Cardiac muscle cell (in vitro differentiated cells and primary cell): ENCODE measurements at places on chromosomes 2 and 18. TPM values are rescaled to one million over a fixed set of nuclear protein-coding genes. Genes with fewer than 3 reads are reported as not detected.

DNA sequence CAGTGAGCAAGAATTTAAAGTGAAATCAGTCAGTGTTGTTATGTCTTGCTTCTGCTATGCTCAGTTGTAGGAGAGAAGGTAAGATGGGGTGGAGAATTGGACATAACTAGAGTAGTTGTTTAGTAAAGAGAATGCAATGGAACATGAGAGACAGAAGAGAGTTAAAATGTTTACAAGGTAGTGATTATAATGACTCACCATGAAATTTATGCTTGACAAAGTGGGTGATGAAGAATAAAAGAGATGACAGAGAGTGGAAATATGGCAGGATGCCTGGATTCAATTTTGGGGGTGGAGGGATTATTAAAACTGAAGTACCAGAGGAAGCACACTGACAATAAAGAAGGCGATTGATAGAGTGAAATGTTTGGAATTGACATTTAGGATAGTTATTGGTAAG lies 10.6 kb downstream of the SCG2 start:
- DNase-seq = no peak

DNA sequence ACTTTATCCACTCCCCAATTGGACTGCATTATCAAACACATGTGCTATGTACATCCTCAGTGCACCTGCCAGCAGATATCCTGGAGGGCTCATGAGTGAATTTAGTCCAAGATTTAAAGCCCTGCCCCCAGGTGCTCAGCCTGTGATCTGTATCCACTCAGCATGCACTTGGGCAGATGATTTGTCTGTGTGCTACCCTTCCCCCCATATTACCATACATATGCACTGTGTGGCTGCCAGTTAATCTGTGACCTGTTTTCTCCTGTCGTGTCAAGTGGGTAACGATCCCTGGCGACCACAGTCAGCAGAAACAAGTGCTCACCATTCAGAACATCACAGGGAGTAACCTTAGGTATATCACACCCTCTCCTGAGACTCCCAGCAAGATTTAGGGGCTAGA lies 10.2 kb downstream of the NAGK start:
- DNase-seq = no peak

DNA sequence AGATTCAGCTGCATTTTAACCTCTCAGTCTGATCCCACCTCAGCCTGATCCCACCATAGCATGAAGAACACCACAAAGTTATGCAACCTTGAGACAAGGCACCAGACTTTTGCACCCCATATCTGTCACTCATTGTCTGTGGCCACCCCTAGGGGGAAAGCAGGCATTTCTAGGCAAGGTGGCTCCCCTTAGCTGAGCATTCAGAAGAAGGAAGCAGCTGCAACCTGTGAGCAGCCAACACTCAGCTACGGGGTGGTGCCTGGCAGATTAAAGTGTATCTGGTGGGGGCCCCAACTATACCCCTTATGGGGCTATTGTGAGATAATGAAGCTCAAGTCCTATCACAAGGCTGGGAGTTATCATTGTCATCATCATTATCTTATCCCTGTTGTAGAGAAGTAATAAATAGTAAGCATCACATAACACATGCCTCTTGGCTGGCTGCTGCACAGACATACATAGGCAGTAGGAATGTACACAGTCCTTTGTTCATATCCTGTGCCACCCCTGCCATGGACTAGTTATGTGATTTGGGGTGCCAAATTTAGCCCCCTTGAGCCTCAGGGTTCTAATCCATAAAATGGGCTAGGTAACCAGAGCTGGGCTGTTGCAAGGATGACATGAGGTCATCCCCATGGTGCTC lies 20.6 kb upstream of the TMEM163 start:
- DNase-seq = no peak

GRCh38 chr2:99187011-99187410 lies 6.0 kb downstream of the MRPL30 start:
- no peak for DNase-seq

DNA sequence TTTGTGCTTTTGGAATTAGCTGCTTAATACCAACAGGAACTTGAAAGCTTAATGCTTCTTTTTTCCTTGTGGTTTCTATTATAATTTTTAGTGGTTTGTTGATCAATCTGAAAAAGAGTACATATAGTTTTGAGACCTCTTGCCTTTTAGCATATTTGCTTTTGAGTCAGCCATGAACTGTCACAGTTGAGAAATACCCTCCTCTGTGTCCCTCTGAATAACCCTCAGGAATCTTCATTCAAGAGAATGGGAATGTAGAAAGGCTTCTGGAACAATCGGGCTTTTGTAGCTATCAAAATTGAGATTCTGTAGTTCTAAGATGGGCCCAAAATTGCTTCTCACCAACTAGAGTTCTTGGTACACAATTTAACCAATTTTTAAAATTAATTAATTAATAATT lies 451.1 kb upstream of the TRIB2 start:
- no peak for DNase-seq

- DNase-seq = peak; percentile 75
Measured at GRCh38 chr2:46010925-46011490, 286.2 kb upstream of the EPAS1 start.

DNA sequence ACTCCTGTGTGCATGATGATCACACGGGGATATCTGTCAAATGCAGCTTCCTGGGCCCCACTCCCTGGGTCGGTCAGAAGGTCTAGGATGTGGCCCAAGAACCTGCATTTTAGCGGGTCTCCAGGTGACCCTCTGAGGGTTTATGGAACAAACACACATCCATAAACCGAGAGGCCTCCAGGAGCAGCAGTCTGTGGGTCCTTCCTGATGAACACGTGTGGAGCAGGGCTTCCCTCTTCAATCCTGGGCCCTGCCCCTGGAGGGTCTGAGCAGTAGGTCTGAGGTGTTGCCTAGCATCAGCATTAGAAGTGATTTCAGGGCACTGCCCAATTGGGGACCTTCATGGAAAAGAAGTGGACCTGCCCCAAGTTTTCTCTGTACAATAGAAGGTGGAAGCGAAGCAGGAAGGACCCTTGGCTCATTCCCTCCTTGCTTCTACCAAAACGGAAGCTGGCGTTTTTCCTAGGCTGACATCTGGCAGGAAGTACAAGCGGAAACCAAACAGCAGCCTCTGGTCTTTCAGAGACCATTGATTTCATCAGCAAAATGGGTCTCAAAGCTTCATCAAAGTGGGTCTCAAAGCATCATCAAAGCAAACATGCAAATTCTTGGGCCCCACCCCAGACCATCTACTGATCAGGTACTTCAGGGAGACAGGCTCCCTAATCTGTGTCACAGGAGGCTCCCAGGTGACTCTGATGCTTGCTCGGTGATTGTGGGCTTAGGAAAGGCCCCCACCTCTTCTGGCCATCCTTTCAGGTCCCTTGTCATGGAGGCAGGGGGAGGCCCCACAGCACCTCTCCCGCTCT lies 30.7 kb downstream of the INO80C start:
- DNase-seq = peak; percentile 53

DNA sequence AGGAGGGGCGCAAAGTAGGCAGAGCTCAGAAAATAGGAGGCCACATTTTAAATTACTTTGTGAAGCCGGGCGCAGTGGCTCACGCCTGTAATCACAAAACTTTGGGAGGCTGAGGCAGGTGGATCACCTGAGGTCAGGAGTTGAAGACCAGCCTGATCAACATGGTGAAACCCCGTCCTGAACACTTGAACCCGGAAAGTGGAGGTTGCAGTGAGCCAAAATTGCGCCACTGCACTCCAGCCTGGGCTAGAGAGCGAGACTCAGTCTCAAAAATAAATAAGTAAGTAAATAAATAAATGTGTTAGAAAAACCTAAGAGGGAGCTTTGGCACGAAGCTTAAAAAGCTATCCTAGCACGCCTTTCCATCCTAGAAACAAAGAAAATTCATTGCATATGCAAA lies 105.5 kb downstream of the TFCP2L1 start:
- DNase-seq = no peak

- DNase-seq = peak; percentile 63
Measured at GRCh38 chr2:241559323-241560161, 997 bp downstream of the BOK start.

GRCh38 chr2:11065833-11066485 lies 89.3 kb upstream of the SLC66A3 start:
- DNase-seq = no peak

DNA sequence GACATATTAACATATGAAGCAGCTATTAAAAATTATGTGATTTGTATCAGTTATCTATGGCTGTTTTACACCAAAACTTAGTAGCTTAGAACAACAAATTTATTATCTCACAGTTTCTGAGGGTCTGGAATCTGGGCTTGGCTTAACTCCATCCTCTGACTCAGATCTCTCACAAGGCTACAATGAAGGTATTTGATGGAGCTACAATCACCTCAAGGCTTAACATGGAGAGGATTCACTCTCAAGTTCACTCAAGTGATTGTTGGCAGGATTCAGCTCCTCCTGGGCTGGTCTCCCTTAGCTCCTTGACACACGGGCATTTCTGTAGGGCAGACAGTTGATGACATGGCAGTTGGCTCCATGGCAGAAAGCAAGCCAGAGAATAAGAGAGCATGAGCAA lies 133.0 kb upstream of the SLC14A2 start:
- no peak for DNase-seq

- DNase-seq = no peak
Measured at GRCh38 chr18:77062518-77063003, 70.0 kb downstream of the MBP start.

- DNase-seq = no peak
Measured at GRCh38 chr2:10159086-10159485, 36.5 kb downstream of the RRM2 start.

DNA sequence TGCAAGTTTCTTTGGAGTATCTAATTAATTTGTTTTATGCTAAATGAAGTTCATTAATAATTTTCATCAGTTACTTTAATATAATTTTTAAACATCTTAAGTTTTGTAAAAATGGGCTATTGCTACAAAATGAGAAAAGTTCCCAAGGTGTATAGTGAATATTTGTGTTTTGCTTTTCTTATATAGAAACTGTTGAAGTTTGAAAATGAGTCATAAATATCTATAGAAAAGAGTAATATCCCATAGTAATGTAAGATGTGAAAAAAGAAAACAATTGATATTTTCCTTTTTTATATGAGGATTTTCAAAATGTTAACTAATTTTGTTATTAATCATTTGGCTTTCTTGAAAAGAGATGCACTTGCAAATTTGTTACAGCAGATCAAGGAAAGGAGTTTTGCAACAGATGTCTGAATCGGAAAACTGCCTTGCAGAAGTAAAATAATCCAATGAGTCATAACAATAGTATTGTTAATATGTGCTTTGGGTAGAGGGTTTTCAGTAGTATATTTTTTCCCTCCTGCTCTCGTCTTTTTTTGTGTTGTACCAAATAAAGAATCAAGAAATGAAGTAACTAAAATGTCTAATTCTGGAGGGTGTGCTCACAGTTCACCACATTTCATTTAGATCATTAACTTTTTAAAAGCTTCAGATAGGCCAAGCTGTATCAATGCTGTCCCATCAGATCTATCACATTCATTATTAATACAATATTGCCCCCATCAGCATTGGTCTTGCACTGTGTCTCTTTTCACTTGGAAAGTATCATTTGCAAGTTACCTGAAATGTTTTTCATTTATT lies 15.5 kb downstream of the DUSP19 start:
- DNase-seq = peak; percentile 63

GRCh38 chr2:121336528-121337294 lies 51.7 kb upstream of the TFCP2L1 start:
- DNase-seq = no peak

DNA sequence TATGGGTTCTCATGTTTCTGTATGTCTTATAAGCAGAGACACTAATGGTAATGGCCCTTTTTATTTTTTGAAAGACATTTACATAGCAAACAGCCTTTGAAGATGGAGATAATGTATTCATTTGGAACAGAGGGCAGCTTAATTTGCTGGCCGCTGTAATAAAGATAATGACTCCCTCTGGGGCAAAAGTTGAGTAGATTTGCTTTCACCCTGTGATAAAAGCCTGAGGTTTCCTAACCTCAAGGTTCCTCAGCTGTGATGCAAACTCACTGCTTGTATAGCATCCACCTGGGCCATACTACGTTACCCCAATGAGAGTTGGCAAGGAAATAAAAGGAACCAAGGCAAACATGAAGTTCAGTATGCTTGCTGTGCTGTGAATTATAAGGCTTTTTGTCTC lies 54.8 kb downstream of the TEX51 start:
- no peak for DNase-seq

DNA sequence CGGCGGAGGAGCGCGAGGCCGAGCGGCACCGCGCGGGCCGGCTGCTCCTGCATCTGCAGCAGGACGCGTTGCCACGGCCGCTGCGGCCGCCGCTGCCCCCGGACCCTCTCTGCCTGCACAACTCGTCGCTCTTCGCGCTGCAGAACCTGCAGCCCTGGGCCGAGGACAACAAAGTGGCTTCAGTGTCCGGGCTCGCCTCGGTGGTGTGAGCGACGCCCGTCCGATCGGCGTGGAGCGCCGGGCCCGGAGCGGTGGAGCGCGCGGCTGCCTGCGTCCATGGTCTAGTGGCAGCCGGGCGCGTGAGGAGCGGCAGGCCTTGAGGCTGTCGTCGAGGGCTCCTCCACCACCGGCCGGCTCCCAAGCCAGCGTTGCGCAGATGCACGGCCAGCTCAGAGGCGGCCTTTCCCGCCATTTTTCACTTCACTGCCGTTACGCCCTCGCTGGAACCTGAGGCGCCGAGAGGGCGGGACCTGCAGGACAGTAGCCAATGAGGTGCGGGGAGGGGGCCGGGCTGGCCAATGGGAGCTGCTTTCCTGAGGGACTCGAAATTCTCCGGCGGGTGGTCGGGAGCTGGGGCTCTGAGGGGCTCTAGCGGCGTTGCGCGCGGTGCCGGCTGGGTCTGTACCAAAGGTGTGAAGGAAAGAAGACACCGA lies 1.9 kb downstream of the TLX2 start:
- DNase-seq = peak; percentile 60

DNA sequence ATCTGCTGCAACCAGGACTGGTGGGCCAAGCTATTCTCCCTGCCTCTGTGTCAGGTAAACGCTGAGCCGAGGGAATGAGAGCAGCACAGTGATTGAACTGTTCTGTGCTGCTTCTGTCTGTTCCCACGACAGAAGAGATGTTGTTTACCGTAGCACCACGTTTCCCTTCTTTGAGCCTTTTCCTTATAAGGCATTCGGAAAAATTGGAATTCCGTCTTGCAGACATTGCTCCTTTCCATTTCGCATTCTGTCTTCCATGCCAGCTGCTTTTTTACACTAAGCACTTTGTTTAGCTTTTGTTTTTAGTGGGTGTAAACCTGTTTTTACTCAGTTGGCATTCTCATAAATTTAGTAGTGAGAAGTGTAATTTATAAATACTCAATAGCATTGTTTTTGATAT lies 103.1 kb downstream of the ZNF236 start:
- no peak for DNase-seq

The KCNG2 gene
- not detected in 2 replicates for total RNA-seq

The GAREM2 gene
- 1.2 and 1.6 TPM in 2 replicates for total RNA-seq

The PDCD1 gene
- not detected in 2 replicates for total RNA-seq

The FEV gene
- not detected in 2 replicates for total RNA-seq

The MPP4 gene
- 0.04 and 0.27 TPM in 2 replicates for total RNA-seq

The SRD5A2 gene
- total RNA-seq = 0.04 and 0.06 TPM in 2 replicates

The SLC11A1 gene
- total RNA-seq = 0.25 and 0.63 TPM in 2 replicates
